Epithelial cell of proximal tubule (primary cell): ENCODE measurements at places on chromosomes 1 and 21. TPM values are rescaled to one million over a fixed set of nuclear protein-coding genes. Genes with fewer than 3 reads are reported as not detected.

The RNU1-4 gene
- under 0.01 TPM in 2 replicates for total RNA-seq

The DNAJC28 gene
- 0.87 and 0.92 TPM in 2 replicates for total RNA-seq

The SPRR5 gene
- not detected in 2 replicates for total RNA-seq

The LRRC71 gene
- not detected in 2 replicates for total RNA-seq

The NTRK1 gene
- total RNA-seq: not detected in 2 replicates

The OR2T11 gene
- not detected in 2 replicates for total RNA-seq

The RNASEL gene
- 1.7 and 2.5 TPM in 2 replicates for total RNA-seq

The AMPD1 gene
- total RNA-seq: not detected in 2 replicates

The CNKSR1 gene
- 6.7 and 14.8 TPM in 2 replicates for total RNA-seq

The CRYBG2 gene
- 2.8 and 9.3 TPM in 2 replicates for total RNA-seq

The VN1R5 gene
- not detected in 2 replicates for total RNA-seq
